ENCODE measurements at places on chromosomes 12 and 14.

- DNase-seq: no peak
These were observed 229.1 kb upstream of the PELI2 start for GRCh38 chr14:55889124-55889523.

DNA sequence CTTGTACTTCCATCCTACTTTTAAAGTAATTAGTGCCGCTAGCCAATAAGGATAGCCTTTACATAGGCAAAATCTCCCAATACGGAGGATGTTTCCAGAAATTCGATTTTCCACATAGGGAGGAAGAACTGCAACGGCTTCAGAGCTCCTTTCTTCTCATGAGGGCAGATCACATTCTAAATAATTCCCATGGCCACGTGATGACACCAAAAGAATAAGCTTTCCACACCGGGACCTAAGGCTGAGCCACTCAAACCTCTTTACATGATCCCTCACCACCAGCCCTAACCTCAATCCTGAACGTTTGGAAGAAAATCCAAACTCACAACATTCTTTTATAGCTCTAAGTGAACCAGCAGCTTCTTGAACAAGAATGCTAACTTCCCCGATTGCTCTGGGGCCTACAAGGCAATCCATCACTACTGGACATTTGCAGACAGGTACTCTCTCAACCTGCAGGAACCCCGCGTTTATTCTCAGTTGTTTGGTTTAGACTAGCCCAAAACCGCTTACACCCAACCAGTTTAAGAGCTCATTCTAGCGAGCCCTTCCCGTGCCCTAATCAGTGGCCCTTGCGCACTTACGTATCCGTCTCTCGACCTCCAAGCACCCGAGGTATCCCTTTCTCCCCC, 884 bp downstream of the CAPRIN2 start:
- no peak for DNase-seq

GRCh38 chr12:26229910-26230309, 34.5 kb downstream of the SSPN start:
- DNase-seq: no peak

DNA sequence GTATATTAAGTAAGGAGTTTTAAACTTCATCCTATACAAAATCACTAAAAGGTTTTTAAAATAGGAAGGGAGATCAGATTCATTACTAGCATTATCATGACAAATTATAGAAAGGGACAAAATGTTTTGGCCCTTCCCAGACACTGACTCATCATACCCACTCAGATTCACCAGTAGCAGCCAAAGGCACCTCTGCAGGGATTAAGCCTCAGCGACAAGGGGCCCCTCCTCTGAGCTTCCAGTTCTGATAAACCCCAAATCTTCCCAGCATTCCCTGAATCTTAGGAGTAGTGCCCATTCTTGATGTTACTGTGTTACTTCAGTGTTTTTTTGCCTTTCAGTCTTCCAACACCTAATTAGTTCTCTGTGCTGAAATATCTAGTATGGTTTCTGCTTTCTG, 14.5 kb downstream of the KRAS start:
- no peak for DNase-seq

GRCh38 chr12:16588812-16589211, 17.1 kb downstream of the LMO3 start:
- no peak for DNase-seq

GRCh38 chr12:92468358-92469020, 234.3 kb upstream of the PLEKHG7 start:
- no peak for DNase-seq

All from cardiac septum (tissue), 1 donor.